ENCODE measurements at places on chromosomes 1 and 21.

DNA sequence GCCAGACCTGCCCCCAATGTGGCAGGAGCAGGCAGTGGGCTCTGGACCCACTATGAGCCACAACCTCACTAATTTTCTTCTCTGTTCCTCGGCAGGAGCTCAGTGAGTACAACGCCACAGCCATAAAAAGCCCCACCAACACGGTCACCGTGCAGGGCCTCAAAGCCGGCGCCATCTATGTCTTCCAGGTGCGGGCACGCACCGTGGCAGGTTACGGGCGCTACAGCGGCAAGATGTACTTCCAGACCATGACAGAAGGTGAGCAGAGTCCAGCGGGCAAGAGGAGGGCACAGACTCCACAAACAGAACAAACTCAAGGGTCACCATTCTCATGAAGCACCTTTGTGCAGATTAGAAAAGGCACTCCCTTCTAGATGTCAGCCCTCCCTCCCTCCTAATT lies 79.9 kb downstream of the LACTBL1 start:
- no peak for DNase-seq

DNA sequence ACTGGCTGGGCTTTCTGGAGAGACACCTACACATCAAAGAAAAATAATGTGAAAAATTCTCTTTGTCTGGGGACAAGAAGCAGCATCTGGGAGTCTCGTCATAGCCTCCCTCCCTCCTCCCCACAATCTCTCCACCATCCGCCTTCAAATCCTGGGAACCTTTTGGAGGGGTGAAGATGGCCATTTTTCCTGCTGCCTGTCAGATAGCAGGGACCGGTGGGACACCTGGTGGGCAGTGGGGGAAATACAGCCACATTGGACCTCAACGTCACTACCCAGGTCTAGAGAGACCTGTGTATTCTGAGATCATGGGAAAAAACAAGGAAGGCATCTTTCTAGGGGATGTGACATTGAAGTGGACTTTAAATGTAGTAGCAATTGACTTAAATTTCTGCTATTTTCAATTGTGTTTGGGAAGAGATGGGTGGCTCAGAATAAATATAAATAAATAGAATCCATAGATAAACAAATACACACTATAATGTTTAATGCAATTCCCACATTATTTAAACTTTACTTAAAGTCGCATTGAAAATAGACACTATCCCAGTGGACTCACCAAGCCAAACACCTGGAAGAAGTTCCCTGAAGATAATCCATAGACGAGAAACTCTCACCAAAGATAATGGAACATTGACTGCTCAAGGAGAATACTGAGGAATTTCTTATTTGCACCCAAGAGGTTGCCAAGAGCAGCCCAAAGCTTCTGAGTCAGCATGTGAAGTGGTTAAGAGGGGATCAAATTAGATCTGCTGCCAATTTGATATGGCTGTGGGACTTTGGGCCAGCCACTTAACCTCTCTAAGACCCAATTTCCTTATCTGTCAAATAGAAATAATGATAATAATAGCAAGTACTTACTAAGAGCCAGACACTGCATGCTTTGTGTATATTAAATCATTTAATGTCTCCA lies 147.6 kb upstream of the CAMK1G start:
- DNase-seq: peak; percentile 15

GRCh38 chr1:207009182-207009850 lies 23.2 kb downstream of the C1orf116 start:
- no peak for DNase-seq

GRCh38 chr21:25334046-25334730 lies 273.1 kb downstream of the MRPL39 start:
- DNase-seq: no peak

DNA sequence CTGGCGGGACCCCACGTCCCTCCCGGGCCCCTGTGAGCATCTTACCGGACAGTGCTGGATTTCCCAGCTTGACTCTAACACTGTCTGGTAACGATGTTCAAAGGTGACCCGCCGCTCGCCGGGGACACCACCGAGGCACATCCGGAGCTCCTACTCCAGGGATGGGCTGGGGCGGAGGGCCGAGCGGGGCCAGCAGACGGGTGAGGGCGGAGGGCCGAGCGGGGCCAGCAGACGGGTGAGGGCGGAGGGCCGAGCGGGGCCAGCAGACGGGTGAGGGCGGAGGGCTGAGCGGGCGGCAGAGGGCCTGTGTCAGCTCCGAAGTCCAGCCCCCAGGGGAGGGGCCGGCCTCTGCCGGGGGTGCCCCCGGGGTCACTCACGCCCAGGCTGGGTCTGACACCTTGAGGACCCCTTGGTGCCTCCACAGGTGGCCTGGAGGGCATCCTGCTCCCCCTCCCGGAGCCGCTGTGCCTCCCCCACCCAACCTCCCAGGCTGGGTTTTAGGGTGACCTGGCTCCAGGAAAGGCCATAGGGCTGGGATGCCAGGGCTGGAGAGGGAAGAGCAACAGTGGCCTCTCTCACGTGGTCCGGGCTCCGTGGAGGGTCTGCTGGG lies 5.7 kb upstream of the TTLL10 start:
- no peak for DNase-seq

GRCh38 chr1:216660561-216660960 lies 62.7 kb downstream of the ESRRG start:
- no peak for DNase-seq

- no peak for DNase-seq
Observed at GRCh38 chr1:206508956-206509355, 1.6 kb downstream of the RASSF5 start.

DNA sequence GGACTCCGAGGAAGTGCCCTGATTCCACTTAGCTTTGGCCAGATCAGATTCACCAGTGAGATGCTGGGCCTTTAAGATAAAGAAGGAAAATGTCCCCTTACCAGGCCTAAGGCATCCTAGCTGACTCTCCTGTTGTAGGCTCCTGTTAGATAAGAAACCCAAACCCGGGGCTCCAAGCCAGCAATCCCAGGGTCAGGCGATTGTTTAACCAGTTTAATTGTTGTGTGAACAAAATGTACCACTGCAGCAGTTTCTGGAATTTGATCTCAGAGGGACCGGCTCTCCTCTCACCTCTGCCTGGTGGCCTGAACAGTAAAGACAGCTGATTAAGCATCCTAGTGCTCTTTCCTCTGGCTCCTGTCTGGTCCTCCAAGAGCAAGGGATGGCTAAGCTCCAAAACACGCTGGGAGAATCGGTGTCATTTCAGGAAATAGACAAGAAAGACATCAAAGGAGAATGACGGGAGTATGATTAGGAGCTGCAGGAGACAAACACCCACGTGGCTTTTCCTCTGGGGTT lies 9.3 kb upstream of the KLHDC8A start:
- no peak for DNase-seq

- DNase-seq: no peak
Observed at GRCh38 chr1:78887458-78887857, 119.1 kb downstream of the ADGRL4 start.

DNA sequence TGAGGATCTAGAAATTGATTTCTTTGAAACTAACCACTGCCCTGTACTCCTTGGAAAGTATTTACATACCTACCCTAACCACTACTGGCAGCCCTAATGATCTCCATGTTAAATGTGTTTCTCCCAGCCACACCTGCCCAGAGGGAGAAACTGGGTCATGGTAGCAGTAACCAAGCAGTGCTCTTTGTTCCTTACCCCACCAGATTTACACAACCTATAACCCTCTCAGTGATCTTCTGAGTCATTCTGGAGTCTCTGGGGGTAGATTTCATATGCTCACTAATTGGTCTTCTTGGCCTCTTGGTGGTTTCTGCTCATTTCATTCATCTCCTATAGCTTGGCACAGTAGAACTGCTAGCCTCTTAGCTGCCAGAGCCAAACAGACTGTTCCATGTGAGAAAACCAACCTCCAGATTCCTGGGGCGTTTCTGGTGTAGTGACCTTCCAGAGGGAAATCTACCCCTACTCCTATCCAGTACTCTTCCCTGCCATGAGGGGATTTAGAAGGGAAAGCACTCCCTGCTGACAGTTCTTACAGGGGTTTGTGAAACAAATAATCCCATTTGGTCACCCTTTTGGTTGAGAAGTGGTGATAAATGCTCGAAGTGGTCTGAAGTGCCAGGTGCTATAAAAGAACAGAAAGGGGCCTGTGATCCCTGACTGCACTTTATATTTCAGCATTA lies 36.2 kb upstream of the LRIG2 start:
- no peak for DNase-seq

GRCh38 chr1:3827813-3828307 lies 29.2 kb downstream of the CEP104 start:
- DNase-seq: no peak

DNA sequence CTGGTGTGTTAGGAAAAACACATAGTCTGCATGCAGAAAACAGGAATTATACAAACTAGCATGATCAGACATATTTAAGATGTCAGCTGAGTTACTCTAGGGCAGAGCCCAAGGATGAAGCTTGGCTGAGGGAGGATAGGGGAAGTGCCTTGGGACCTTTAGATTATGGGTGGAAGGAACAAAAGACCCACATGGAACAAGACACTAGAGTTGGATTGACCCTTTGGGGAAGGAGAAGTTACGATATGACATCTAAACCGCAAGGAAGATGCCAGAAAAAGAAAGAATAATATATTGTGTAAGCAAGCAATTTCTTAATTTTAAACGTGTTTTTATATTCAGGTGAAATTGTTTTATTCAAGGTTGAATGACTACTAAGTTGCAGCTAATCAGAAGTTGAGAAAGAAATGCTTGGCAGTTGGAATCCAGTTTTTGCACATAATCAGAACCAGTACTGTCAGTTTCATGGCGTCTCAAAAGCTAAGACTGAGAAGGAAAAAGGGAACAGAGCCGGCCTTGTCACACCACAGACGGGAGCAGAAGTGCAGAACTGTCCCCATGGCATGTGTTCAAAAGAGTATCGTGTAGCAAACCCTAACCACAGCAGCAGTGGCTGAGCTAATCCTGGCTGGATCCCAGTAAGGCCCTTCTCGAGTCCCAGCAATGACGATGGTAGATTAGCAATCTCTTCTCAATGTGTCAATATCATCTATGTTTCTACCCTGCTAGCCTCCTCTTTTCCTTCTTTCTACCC lies 31.2 kb upstream of the IFNAR2 start:
- DNase-seq: no peak

DNA sequence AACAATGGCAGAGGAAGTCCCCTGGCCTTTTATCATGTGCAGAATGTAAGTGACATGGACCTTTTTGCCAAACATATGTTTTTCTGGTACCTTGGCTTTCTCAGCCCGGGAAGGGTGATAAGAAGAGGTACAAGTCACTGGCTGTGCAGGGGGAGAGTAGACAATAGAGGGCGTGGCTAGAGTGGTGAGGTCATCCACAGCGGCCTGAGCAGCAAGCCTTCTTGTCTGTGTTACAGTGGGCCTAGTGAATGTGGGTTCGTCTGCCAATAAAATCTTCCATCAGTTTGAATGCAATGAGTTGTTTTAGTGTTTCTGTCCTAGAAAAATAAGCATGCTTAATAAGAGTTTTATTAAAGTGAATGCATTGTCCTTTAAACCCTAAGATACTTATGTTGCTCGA lies 59.0 kb upstream of the PGD start:
- DNase-seq: no peak

DNA sequence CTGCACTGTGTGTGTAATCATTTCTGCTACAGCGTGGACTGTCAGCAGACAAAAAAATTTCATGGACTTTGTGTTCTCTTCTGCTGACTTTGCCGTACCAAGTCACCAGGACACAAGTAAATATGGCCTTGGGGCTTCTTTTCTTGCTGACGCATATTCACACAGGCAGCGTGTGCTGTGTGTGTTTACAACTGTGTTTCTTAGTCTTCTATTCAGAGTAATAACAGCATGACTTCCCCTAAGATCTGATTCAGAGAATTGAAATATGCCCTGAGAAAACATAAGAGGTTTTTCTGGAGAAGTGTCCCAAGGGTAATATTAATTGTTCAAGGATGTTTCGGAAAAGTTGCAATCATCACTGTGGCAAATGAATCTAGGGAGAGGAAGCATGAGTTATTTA lies 47.1 kb upstream of the DYNLT5 start:
- DNase-seq: no peak

DNA sequence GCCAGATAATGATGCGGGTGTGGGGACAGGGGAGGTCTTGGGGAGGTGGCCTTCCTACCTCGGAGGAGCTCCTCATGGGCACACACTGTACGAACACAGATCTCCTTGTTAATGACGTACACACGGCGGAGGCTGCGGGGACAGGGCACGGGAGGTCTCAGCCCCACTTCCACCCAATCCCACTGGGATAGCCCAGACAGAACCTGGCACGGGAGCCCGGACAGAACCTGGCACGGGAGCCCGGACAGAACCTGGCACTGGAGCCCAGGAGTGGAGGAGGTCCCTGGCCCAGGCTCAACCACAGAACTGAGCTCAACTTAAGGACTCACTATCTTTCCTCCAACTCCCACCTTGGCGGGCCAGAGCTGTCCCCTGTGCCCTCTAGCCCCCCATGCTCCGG lies 5.2 kb downstream of the MFAP2 start:
- DNase-seq: no peak

DNA sequence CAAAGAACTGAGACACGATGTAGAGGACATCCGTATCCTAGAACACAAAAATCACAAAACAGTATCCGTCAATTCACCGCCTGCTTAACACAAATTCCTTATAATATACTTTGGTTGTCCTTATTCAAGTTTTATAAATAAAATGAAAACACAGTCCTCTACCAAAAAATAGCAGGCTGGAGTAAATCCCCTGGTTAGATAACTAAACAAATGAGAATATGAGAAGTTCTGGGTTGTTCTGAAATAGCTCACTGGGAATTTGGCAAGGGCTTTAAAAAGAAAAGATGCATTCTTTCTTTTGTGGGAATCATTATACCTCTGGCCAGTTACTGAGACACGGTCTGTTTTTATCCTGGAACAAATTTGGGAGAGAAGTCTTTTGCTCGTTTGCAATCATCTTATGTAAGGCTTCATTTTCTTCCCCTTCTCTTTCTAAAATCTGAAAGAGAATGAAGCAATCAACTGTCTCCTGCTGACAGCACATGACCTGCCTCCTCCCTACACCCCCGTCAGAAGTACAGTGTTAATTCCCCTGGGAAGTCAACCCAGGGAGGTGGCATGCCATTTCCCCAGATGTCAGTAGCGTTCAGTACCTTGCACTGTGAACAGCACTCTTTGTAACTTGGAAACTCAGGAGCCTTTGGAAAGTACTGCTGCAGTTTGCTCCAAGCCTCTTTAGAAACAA lies 37.1 kb upstream of the RAP1GAP start:
- DNase-seq: no peak

DNA sequence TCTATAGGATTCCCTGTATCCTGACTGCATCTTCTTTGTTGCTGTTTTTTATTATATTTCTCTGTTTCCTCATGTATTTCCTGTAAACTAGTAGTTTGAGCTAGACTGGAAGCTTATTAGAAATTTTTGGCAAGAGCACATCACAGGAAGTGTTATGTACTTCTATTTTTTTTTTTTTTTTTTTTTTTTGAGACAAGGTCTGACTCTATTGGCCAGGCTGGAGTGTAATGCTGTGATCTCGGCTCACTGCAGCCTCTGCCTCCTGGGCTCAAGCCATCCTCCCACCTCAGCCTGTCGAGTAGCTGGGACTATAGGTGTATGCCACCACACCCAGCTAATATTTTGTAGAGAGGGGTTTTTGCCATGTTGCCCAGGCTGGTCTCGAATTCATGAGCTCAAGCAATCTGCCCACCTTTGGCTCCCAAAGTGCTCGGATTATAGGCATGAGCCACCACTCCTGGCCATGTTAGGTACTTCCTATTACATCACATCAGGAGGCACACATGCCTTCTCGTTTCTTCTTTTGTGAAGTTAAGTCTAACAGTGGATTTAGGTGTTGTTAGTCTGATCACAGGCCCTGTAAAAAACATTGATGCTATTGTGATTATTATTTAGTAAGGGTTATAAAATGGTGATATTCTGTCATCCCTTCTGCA lies 12.5 kb downstream of the C1orf21 start:
- no peak for DNase-seq

- DNase-seq: no peak
Observed at GRCh38 chr1:67135354-67135753, 584 bp upstream of the C1orf141 start.

GRCh38 chr1:232980355-232980978 lies 30.1 kb downstream of the NTPCR start:
- DNase-seq: no peak

Measured in CD4-positive, alpha-beta T cell treated with Interleukin-2 at 100 ng/mL for 4 hours (primary cell).